ENCODE measurements at places on chromosomes 1 and 21.
A peak's percentile ranks its signal among the peaks of the same experiment; 100 is the strongest.

DNA sequence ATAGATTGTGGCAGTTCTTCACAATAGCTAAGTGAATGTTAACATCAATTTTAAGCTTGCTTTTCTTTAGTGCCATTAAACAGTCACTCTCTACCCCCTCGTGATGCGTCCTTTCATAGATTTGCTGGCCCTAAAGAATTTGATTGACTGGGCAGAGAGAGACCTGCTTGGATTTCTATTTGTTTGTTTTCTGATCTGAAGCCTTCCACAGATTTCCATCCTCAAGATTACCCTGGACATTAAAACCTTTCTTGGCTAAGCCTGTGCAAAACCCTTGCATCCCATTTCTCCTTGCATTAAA, 17.8 kb downstream of the C1orf21 start:
- DNase-seq, result no peak

- no peak for DNase-seq
Observed at GRCh38 chr1:19635646-19636045, 8.5 kb upstream of the NBL1 start.

DNA sequence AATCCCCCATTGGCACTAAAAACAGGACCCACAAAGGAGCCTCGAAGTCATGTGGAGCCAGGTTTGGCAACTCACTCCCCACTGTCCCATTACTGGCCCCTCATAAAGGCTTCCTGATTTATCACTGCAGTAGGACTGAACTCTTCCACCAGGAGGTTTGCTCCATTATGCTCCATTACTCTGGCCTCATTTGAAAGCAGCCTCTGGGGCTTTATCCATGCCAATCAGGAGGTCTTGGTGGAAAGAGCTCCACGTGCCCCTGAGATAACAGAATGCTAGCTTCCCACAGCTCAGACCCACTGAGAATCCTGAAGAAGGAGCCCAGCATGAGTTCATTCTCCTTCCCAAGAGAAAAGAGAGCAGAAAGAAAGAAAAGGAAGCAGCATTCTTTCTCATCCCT, 76.4 kb downstream of the HIVEP3 start:
- no peak for DNase-seq

GRCh38 chr1:204462229-204462561, 32.4 kb downstream of the PIK3C2B start:
- DNase-seq, result no peak

GRCh38 chr1:223771814-223772770, 59.8 kb downstream of the CAPN2 start:
- no peak for DNase-seq

DNA sequence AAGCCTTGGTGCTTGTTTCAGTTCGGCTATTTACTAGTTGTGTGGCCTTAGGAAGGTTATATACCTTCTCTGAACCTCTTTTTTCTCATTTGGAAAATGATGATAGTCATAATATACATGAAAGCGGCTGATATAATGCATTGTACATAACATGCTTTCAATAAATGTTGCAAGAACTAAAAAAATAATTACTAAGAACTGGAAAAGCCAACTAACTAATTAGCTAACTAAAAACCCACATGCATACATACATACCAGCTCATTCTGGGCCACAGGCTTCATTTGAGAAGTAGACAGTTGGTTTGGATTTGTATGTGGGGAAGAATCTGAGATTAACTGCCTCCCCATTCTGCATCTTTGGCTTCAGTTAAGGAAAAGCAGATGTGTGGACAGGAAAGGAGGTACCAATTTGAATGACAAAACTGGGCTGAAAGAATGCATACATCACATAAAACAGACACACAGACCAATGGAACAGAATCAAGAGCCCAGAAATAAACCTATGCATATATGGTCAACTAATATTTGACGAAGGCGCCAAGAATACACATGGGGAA, 217.9 kb downstream of the TM2D1 start:
- DNase-seq, result no peak

DNA sequence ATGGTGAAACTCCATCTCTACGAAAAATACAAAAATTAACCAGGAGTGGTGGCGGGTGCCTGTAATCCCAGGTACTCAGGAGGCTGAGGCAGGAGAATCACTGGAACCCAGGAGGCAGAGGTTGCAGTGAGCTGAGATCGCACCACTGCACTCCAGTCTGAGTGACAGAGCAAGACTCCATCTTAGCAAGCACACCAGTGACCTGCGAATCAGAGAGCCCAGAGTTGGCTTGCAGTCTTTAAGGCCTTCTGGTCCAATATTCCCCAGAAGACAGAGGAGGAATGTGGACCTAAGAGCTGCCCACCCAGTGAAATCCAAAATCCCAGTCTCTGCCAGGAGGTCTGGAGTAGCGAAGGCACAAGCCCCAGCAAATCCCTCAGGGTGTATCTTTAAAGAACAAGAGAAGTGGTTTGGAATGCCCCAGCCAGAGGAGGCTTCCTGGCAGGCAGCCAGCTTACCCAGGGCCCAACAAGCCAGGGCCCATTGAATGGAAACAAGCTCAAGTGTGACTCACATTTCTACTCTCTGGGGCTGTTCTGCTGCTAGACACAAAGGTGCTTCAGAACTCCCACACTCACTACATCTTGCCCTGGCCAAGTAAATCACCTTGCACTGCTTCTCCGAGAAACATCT, 23.9 kb downstream of the GPR161 start:
- peak; percentile 9 for DNase-seq

- DNase-seq, result no peak
Observed at GRCh38 chr1:73820843-73821242, 377.1 kb downstream of the LRRIQ3 start.

DNA sequence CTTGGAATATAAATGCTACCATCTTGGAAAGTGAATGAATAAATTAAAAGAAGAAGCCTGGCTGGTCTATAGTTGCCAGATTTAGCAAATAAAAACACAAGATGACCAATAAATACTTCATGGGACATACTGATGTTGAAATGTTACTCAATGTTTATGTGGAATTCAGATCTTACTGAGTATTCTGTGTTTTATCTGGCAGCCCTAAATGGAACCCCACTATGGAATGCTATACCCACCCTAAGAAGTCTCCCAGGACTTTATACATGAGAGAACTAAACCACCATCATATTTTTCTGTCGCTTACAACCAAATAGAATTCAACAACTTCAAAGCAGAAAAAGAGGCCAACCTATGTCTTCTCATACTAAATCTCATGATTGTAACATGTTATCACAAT, 177.6 kb upstream of the HMCN1 start:
- no peak for DNase-seq

GRCh38 chr1:27785781-27786455, 12.9 kb downstream of the STX12 start:
- DNase-seq, result no peak
